ENCODE measurements at places on chromosomes 6 and 20.
A peak's percentile ranks its signal among the peaks of the same experiment; 100 is the strongest.

- DNase-seq: peak; percentile 54
Observed at GRCh38 chr6:2861060-2861821, 19.6 kb upstream of the SERPINB1 start.

DNA sequence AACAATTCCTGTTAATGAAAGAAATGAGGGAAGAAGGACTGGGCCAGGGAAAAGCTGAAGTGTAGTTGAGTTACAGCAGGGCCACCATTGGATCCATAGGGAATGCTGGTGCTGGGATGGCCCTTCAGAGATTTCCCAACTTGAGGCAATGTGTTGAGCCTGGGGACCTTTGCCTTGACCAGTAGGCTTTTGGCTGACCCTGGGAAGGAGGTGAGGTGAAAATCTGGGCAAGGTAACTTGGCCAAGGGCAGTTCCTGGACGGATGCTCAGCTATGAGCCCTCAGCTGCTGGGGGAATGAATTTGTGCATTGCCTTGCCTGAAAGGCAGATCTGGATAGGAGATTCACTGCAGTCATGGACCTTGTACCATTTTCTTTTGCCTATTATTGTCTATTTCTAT lies 20.4 kb downstream of the UTRN start:
- DNase-seq: no peak

- no peak for DNase-seq
Observed at GRCh38 chr20:47964149-47964548, 178.9 kb upstream of the SULF2 start.

GRCh38 chr20:57596998-57597939 lies 23.0 kb downstream of the ZBP1 start:
- DNase-seq: peak; percentile 69

GRCh38 chr6:128230267-128230989 lies 290.0 kb downstream of the PTPRK start:
- DNase-seq: no peak

DNA sequence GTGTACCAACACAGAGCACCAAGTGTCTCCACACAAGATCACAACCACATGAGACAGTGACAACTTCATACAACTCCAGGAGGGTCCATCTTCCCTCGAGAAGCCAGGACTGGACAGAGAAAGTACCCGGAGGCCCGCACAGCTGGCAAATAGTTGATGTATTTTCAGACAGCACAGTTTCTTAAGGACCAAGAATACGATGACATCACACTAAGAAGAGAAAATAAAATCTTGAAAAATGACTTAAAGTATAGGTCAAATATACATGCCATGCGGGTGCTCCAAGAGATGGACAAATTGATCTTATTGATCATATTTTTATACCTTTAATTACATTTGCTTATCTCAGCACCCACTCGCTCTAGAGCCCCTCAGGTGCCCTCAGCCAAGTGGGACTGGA lies 145.5 kb downstream of the RNASET2 start:
- DNase-seq: no peak

- no peak for DNase-seq
Observed at GRCh38 chr6:518218-518617, 126.7 kb downstream of the IRF4 start.

Data from DND-41 (cell line).